ENCODE measurements at places on chromosomes 16 and 17.

DNA sequence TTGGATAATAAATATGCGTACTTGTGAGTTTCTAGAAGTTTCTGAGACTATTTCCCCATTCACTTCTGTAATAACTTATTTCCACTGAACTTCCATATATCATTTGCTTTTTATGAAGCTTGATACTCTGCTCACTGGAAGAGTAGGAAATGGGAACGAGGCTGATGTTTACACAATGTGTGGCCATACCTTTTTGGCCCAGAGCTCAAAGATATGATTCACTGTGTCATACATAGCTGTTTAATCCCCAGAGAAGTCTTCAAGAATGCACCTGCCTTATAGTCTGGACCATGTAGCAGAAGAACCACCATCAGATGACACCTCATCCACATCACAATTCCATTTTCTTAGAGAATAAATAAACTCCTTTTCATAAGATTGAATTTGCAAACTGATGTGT, 40.3 kb upstream of the TEKT3 start:
- no peak for DNase-seq

GRCh38 chr16:29790949-29791844, 646 bp downstream of the KIF22 start:
- no peak for DNase-seq

DNA sequence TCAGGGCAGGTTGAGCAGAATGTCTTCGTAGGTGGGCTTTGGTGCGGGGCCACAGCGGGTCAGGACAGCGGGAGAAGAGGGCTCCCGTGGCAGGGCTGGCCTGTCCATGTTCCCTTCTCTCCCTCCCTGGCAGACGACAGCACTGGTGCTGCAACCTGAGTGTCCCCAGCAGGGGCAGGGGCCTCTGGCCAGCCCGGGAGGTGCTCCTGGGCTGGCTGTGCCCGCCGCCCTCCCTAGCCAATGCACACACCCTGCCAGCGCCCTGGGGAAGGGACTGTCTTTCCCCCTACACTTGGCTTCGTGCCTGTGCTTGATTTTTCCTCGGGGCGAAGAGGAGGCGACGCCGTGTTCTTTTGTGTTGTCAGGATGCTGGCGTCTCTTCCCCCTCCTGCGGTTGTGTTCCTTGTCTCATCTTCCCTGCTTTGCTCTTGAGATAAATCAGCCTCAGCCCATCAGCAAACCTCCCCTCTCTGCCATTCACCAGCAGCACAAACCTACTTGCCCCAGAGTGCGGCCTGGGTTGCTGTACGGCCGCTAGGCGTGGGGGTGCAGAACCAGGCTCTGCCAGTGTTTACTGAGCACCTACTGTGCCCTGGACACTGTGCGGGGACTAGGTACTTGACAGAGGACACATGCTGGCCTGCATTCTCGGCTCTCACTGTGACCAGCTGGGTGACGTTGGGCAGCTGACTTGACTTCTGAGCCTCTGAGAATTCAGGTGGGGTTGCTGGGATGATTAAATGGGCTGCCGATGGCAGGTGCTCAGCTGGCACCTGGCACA, 237.3 kb upstream of the CIBAR2 start:
- no peak for DNase-seq

- no peak for DNase-seq
These were observed at the start of gene ST6GALNAC1 for GRCh38 chr17:76643553-76644148. Gene ST6GALNAC1, minus strand, starts transcription at chr17:76643757. Its CDS starts 119 bp downstream, at chr17:76643638.

GRCh38 chr17:69907132-69907847, 167.7 kb upstream of the KCNJ16 start:
- DNase-seq: no peak

DNA sequence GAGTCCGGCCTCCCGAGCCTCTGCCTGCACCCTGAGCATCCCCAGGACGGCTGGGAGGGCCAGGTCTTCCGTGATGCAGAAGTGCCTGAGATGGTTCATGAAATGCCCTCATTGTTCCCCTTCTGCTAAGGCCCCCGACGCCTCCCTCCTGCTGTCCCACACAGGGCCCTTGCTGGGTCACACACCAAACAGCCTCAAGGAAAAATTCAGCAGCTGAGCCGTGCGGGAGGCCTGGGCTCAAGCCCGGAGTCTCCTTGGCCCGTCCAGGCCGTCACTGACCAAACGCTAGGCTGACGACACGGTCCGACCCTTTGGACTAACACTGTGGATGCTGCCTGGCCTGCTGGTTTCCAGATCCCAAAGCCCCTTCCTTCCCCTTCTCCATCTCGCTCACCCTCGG, 90.2 kb downstream of the RTN4RL1 start:
- DNase-seq: no peak

DNA sequence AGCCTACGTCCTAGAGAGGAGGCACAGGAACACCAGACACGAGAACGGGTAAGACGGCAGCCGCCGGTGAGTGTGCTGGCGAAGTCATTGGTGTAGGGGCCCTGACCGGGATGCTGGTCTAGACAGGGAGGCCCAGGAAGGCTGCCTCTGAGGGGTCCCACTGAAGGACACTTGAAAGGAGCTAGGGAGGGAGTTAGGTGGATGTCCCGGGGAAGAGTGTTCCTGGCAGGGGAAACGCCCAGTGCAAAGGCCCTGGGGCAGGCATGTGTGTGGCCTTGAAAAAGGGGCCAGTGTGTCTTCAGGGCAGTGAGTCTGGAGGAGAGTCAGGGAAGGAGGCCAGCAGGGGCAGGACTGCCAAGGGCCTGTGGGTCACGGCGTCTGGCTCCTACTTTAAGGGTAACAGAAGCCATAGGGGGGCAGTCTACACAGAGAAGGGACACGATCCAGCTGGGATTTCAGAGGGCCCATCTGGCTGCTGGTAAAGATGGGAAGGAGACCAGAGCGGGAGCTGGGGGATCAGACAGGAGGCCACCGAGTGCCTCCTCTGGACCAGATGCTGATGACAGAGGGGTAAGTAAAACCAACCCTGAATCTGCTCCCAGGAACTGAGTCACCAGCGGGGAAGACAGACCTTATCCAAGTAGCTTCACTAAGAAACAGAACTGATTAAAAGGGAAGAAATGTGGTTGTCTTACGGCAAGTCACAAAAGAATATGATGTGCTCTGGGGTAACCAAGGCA, 115.9 kb downstream of the LITAF start:
- no peak for DNase-seq

- no peak for DNase-seq
These were observed 14.1 kb downstream of the AKAP1 start for GRCh38 chr17:57099165-57099564.

GRCh38 chr16:55062442-55062841, 131.8 kb downstream of the IRX5 start:
- DNase-seq: no peak

DNA sequence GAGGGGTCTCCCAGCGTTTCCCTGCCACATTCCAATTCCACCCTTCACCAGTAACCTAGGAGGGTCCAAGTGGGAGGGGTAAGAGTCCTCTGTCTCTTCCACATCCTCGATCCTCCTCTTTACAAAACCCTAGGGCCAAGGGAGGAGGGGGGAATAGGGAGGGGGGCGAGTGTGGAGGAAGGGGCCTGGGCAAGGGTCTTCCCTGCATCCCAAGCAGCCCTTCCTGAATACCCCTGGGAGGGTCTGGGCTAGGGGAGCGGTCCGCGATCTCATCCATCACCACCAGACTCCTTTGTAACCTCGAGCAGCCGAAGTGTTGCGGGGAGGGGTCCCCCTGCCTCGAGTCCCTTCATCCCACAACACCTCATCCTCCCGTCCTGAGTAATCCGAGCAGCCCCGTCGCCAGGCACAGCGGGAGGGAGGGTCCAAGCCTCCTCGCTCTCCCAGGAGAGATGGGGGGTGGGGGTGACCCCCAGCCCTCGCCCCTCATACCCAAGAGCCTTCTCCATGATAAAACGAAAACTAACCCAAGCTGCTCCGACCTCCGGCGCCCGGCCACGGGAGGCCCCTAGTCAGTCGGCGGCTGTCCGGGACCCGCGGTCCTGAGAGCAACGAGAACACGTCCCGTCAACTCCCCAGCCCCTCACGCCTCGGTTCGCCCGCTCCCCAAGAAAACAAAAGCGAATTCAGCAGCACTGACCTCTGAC, 502 bp downstream of the SMPD3 start:
- DNase-seq: no peak

DNA sequence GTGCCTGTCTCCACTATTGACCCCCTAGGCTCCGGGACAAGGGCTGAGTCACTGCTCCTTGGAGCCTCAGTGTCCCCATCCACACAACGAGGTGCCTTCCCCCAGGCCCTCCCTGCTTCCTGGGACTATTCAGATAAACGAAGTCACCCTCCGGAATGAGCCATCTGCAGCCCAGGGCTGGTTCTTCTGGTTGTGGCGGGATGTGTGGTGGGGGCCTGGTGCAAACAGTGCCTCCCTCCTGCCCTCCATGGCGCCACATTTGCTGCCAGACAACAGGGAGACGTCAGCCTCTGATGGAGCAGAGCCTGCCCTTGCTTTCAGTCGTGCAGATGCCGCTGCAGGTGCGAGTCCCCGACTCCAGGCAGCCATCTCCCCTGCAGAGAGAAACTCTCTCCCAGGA, 5.1 kb upstream of the KRT16 start:
- no peak for DNase-seq

DNA sequence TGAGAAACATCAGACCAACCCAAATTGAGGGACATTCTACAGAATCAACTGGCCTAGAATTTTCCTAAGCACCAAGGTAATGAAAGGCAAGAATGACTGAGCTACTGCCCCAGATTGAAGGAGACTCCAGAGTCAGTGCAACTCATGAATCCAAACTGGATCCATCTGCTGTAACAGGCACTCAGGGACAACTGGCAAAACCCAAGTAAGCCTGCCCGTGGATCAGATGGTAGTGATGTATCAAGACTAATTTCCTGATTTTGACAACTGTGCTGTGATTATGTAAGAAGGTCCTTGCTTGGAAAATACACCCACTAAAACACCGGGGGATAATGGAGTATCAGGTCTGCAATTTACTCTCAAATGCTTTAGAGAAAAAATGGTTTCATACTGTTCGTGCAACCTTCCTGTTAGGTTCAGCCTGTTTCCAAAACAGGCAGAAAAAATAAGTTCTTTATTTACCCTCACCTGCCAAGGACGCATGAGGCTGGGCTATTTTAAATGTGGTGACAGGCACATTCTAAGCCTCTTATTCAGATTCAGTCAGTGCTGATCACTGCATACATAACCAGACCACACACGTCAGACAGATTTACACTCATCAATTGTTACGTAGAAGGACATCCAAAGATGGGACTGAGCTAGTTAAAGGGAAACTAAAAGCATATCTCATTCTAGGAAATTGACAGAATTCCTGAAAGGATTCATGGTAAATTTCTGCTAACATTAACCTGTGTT, 7.0 kb downstream of the MBTPS1 start:
- DNase-seq: no peak

DNA sequence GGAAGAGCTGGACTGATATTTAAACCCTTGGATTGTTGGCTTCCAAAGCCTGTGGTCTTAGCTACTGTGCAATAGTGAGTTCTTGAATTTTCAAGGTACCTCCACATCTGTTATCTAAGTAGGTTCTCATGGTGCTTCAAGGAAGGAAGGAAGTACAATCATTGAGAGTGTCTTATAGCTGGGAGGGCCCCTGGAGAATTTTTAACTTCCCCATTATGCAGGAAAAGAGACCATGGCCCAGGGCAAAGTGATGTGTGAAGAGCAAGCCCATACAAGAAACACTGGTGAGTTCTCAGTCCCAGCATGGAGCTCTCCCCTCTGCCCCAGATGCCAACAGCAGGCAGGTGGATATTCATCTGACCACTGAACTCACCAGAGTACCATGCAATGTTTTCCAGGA, 169.0 kb upstream of the IRX6 start:
- no peak for DNase-seq

DNA sequence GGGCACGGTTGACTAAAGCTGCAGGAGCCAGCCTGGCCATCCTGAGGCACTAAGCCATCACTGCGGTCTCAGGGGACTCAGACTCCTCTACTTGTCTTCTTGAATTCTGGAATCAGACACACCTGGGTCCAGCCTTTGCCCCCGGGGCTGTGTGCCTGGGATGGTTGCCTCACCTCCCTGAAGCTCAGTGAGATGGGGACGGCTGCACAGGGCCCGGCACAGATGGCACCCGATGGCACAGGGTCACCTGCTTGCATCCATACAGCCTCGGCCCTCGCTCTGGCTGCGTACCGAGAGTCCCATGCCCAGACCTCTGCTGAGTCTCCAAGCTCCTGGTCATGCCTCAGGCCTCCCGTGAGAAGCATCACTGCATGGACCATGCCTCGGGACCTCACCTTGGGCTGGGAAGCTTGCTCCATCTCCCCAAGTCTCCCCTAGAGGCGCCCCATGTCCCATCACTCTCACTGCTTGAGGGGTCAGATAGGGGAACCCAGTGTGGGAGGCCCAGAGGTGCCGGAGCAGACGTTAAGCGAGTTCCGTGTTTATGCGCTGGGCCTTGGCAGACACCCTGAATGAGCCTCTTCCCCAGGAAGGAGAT, 316.3 kb downstream of the SEC14L1 start:
- no peak for DNase-seq

DNA sequence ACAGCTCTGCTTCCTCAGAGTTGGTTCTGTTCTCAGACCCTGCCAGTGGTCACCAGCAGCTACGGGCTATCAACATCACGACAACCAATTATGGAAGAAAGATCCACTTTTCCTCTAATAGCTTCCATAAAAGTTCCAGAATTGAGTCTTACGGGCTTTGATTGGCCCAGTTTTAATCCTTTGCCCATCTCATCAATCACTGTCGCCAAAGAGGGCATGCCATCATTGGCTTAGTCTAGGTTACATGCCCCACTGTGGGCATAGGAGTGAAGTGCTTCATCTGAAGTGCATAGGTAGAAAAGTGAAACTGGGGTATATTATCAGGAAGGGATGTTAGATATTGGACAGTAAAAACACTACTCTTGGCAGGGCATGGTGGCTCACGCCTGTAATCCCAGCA, 76.6 kb upstream of the DHX40 start:
- DNase-seq: no peak

GRCh38 chr16:12482455-12483220, 321.0 kb downstream of the CPPED1 start:
- DNase-seq: no peak

GRCh38 chr17:71985111-71986039, 135.4 kb upstream of the SOX9 start:
- DNase-seq: no peak

- no peak for DNase-seq
These were observed 46.3 kb downstream of the MRC2 start for GRCh38 chr17:62673614-62674362.

GRCh38 chr17:53253956-53254597, 568.6 kb upstream of the KIF2B start:
- no peak for DNase-seq

- DNase-seq: no peak
These were observed 154.3 kb downstream of the KATNIP start for GRCh38 chr16:27704252-27704651.

- DNase-seq: no peak
These were observed 37.4 kb downstream of the CLEC16A start for GRCh38 chr16:10981697-10982216.

DNA sequence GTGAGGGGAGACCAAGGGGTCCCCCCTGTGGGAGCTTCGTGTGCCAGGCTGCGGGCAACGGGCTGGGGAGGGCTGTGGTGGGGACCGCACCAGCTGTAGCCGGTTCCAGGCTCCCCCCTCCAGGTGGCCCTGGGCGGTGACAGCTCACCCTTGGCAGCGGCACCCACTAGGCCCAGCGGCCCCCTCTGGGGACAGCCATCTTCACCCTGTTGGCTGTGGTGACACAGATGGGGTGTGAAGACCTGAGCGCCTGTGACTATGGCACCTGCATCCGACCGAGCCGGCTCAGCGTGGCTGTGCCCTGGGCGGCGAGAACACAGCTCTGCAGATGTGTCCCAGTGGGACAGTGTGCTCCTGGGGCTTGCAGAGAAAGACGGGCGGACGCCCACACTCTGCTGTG, 1.1 kb upstream of the C1QTNF8 start:
- DNase-seq: no peak
